ENCODE measurements at places on chromosomes 7 and 10.

DNA sequence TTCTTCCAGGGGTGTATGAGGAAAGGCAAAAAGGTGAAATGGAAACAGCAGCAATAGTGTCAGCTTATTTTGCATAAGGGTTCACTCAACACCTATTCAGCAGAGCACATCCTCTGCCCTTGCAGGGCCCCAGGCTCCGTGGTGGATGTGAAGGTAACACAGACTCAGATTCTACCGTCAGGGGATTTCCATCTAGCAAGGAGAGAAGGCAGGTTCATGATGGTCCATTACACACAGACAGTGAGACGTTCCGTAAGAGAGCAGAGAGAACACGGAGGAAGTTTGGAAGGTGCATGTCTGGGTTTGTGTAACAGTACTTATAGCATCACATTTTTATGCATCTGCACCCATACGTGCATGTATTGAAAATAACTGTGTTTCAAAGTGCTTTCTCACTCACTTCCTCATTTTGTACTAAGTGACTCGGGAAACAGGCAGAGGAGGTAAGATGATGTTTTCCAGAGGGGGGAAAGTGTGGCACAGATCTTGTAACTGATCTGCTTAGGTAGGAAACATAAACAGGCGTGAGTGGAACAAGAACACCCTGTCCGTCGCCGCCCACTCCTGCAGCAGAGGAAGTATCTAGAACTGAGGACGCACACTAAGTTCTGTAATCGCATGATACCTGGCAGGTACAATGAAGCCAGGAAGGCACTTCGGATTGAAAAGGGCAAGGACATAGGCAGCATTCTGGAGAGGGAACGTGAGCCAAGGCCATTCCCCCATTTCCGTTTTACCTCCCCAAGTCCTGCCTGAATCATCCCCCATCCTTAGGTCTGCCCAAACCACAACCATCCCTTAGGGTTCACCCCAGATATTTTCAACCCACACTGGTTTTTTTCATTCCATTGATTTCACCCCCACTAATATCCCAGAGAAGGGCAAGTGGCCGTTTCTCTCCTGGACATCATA is 1.0 kb upstream of the ENO4 start:
- peak; percentile 27 for DNase-seq

DNA sequence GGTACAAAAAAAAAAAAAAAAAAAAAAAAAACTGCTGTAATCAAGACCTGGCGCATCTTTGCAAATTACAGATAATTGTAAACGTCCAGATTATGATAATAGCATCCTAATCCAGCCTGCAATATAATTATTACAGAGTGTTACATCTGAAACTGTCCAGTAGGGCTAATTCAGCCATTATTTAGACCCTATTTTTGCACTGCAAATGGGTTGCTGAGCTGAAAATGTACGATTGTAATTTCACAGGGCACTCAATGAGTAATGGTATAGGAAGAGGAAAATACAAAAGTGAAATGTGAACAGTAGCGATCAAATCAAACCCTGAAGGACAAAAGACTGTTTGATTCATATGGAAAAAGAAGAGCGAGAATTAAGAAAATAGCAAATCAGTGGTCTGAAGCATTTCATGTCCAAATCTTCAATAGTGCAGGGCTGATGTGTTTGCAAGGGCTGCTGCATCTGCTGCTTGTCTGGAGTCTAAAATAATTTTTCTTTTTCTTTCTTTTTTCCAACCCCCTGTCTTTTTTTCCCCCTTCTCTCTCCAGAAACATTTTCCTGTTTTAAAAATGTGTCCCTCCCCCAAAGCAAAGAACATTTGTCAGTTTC is 8.9 kb downstream of the DLX6 start:
- no peak for DNase-seq

DNA sequence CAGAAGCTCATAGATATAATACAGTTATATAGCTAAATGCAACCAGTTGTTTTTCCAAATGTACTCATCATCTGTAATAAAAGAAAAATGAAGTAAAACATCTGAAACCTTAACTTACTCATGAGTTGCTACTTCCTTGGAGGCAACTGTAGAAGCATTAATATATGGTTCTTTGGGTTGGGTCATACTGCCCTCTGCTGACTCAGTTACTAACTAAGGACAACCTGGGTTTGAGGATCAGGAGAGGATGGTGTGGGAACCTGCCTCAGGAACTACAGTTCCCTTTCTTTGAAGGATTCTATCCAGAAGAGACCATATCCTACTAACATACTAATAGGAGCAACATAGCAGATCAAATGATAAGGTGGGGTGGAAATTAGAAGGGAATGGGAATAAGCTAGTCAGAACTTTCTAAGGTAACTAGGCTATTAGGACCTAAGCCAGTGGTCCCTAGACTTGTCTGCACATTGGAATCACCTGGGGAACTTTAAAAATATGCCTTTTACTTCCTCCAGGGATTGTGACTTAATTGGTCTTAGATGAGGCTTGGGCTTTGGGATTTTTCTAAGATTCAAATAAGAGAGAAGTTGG is 20.7 kb downstream of the COX15 start:
- peak; percentile 66 for DNase-seq

DNA sequence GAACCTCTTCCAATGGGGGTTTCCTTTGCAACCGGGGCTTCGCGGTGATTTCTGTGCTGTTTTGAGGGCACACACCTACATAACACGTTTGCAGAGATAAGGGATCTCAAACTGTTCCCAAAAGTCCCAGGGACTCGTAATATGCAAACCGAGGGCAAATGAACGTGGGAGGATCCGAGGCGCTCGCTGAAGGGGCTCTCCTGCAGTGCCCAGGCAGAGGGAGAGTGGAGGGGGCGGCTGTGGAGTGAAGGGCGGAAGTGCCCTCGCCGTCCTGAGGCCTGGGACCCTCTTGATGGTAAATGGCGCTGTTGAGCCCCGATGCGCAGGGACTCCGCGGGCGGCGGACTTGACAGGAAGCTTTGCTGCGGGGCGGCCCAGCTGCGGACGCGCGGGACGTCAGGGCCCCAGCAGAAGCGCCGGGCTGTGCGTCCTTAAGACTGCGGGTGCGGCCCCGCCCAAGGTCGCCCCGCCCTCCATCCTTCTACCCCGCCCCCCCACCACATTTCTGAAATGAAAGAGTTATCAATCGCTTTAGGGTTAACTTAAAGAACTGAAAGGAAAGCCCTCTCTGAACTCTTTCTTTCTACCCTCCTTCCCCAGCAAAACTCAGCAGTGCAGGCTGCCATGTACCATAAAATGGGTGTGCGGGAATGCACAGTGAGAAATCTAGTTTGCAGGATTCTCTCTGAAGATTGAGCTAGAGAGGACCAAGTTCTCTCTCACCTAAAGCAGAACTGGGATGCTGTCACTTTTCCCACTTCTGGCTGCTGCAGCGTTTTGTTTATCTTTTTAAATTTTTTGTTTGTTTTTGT is 151.8 kb upstream of the YAE1 start:
- peak; percentile 93 for DNase-seq

- DNase-seq = no peak
These were observed 46.6 kb upstream of the GRID1 start for GRCh38 chr10:86413046-86413728.

DNA sequence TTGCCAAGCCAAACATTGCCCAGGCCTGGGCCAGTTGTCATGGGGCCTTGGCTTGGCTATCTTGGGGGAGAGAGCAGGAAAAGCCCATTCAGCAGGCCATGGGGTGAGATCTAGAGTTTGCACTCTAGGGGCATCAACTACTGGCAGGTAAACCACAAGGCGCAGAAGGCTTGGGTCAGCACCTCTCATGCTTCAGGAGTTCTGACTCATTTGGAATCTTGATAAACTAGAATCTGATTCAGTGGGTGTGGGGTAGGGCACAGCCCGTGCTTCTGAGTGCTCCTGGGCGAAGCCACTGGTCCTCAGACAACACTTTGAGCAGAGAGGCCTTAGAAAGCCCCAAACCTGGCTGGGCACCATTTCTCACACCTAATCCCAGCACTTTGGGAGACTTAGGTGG is 81.1 kb downstream of the RGS10 start:
- DNase-seq = no peak

DNA sequence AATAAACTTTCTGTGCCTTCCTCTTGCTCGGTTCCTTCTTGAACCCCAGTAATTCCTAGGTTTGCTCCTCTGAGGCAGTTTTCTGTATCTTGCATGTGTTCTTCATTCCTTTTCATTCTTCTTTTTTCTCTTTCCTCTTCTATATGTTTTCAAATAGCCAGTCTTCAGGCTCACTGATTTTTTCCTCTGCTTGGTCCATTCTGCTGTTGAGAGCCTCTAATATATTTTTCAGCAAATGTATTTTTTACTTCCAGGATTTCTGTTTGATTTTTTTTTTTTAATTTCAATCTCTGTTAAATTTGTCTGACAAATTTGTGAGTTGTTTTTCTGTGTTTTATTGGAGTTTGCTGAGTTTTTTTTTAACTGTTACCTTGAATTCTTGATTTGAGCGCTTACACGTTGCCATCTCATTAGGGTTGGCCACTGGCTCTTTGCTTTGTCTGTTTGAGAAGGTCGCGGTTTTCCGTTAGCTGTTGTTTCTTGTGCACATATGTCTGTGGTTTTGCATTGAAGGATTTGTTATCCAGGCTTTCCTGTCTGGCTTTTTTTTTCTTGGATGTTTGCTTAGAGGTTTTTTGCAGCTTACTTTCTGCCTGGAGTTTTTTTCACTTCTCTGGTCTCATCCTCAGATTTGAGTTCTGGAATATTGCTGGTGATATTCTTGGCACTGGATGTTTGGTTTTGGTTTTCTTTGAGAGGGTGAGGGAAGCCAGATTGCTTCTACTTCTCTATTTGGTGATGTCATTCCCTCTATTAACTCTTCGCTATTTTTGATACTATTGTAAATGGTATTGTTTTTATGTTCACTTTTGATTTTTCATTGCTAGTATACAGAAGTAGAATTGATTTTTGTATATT is 12.7 kb downstream of the SPRN start:
- no peak for DNase-seq

GRCh38 chr10:132884691-132885271 is 57.6 kb downstream of the CFAP46 start:
- DNase-seq = no peak

GRCh38 chr7:36131026-36131425 is 22.0 kb upstream of the EEPD1 start:
- DNase-seq = no peak

- peak; percentile 85 for DNase-seq
These were observed 44.1 kb downstream of the SFTPD start for GRCh38 chr10:79904671-79905321.

GRCh38 chr10:63171255-63171855 is 38.2 kb downstream of the NRBF2 start:
- DNase-seq = no peak

GRCh38 chr10:35780970-35781642 is 139.0 kb upstream of the FZD8 start:
- no peak for DNase-seq

DNA sequence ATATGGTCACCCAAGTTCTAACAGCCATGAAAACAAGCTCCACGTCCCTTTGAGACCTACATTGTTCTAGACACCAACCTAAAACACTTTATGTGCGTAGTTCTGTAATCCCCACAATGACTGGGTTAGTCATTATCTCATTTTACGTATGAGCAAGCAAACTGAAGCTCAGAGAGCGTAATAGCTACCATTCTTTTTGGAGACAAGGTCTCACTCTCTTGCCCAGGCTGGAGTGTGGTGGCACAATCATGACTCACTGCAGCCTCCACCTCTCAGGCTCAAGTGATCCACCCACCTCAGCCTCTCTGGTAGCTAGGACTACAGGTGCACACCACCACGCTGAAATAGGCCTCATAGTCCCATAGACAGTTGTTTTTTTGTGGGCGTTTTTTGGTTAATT is 10.5 kb downstream of the DAGLB start:
- no peak for DNase-seq

GRCh38 chr7:123660514-123661354 is 5.1 kb downstream of the LMOD2 start:
- no peak for DNase-seq

- DNase-seq = no peak
These were observed 63.6 kb downstream of the ARID5B start for GRCh38 chr10:61964949-61965702.

DNA sequence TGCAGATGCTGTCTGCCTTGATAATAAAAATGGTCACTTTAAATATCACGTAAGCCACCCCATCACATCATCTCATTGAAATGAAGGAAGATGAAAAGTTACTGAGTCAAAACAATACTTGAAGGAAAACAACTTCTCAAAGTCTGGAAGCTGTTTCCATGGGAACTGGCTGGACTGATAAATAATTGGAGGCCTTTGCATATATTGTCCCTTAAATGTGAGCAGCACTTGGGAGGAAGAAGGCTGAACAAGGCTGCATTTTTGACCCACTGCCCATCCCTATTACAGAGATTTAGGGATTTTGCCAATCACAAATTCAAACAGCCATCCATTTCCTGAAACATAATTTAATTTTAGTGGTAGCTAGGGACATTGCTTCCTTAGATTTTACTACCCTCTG is 18.2 kb upstream of the MAGI2 start:
- no peak for DNase-seq

- DNase-seq = peak; percentile 89
These were observed 11.1 kb upstream of the CRTAC1 start for GRCh38 chr10:98041352-98042043.

GRCh38 chr10:98323221-98324164 is 55.5 kb upstream of the LOXL4 start:
- no peak for DNase-seq

GRCh38 chr10:27457966-27458365 is 46.1 kb upstream of the RAB18 start:
- no peak for DNase-seq

DNA sequence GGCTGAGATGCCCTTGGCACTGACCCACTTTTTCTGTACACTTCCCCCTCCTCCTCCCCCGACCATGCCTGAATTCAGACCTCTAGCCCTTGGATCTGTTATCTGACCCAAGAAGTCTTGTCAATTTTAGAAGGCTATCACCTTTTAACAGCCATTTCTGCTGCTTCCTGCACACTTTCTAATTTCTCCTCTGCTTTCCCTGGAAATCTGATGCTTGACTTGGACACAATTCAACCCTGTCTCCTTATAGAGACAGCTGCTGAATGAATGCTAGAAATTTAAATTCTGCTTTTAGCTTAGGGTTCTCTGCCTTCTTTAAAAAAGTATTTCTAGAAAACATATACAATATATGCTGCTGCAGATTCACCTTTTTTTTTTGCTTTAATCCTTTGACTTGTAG is 417.9 kb upstream of the KLF6 start:
- no peak for DNase-seq

DNA sequence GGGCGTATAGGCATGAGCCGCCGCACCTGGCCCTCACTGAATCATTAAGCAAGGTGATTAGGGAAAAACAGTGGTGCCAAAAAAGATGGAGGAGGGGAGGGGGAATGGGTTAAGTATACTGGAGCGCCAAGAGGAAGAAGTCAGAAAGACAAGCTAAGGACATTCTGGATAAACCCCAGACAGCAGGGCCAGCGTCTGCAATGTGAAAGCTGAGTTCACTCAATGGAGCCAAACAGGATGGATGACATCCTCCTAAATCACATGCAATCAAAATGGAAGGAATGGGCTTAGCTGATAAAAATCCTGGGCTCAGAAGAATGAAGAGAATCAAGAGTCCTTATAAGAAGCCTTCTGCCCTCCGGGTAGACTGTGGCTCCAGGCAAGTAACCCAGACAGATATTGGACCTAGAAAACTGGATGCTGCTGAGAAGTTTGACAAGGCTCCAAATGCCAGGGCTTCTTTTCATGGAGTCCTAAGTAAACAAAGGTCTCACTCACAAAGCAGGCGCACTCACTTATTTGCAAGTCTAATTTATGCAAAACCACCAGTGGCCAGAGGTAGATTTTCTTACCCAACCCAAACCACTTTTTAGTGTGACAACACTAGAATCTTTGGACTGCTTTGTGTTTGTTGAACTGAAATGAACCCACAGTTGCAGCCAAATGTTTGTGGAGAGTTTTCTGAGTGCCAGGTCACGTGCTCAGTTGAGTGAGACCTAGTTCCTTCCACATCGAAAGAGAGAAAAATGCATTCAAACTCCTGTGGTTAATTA is 519.1 kb upstream of the AUTS2 start:
- DNase-seq = peak; percentile 35

GRCh38 chr7:53603461-53603860 is 568.0 kb downstream of the POM121L12 start:
- no peak for DNase-seq

Data from GM23338 (cell line).